ENCODE measurements at places on chromosomes 11 and 22. TPM values are rescaled to one million over a fixed set of nuclear protein-coding genes. Genes with fewer than 3 reads are reported as not detected.
A peak's percentile ranks its signal among the peaks of the same experiment; 100 is the strongest.

RAG2 gene
- not detected for total RNA-seq

NADSYN1 gene
- total RNA-seq = 79.4 TPM

ALKBH3 gene
- 41.9 TPM for total RNA-seq

CLDN25 gene
- not detected for total RNA-seq

DNA sequence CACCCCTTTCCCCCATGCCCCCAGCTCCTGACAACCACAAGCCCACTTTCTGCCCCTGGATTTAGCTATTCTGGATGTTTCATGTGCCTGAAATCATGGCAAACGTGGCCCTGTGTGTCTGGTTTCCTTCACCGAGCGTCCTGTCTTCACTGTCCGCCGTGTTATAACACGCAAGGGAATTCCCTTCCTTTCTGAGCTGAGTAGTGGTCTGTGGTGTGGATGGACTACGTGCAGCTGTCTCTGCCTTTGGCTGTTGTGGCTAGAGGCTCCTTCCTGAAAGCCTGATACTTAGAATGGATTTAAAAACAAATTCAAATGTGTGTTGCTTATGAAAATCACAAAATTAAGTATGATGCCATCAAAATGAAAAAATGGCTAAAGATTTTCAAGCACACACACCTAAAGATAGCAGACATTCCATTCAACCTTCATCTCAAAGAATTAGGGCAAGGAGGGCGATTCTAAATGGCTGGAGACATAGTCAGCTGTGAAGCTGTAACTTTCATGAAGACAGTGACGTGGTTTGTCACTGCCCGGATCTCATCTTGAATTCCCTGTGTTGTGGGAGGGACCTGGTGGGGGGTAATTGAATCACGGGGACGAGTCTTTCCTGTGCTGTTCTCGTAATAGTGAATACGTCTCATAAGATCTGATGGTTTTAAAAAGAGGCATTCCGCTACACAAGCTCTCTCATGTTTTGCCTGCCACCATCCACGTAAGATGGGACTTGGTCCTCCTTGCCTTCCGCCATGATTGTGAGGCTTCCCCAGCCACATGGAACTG lies 30.5 kb downstream of the KCNQ1 start:
- no peak for DNase-seq

DNA sequence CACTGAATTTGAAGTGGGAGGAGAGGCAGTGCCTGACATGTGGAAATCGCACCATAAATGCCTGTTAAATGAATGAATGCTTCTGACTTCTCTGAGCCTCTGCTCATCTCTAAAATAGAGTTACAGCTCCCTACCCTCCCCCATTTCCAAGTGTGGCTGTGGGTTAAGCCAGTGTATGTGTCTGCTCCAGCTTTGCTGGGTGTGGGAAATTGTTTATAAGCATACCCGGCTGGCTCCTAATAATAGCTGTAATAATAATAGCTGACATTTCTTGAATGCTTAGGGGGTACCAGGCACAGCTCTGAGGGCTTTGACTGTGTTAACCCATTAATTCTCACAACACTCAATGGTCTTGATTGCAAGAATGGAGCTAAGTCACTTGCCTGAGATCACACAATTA lies 7.0 kb upstream of the FCHSD2 start:
- DNase-seq = no peak

DNA sequence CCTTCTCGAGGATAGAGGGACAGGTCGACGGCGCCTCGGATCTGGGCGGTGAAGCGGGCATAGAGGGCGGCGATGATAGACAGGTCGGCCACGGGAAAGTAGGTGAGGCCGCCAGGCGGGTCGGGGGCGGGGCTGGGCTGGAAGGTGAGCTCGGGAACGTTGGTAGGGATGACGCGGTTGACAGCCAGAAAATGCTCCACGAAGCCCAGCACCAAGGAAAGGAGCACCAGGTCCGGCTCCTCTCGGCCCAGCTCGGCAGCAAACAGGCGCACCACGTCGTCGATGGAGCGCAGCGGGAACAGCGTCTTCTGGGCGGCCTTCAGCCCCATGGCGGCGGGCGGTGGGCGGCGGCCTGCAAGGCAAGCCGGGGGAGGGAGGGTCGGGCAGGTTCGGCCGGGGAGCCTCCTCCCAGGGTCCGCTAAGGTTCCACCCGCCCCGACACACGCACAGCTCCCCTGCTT lies 540 bp downstream of the MEN1 start:
- DNase-seq = peak; percentile 53

GRCh38 chr11:102345904-102346303 lies 1.1 kb upstream of the BIRC2 start:
- no peak for DNase-seq

DNA sequence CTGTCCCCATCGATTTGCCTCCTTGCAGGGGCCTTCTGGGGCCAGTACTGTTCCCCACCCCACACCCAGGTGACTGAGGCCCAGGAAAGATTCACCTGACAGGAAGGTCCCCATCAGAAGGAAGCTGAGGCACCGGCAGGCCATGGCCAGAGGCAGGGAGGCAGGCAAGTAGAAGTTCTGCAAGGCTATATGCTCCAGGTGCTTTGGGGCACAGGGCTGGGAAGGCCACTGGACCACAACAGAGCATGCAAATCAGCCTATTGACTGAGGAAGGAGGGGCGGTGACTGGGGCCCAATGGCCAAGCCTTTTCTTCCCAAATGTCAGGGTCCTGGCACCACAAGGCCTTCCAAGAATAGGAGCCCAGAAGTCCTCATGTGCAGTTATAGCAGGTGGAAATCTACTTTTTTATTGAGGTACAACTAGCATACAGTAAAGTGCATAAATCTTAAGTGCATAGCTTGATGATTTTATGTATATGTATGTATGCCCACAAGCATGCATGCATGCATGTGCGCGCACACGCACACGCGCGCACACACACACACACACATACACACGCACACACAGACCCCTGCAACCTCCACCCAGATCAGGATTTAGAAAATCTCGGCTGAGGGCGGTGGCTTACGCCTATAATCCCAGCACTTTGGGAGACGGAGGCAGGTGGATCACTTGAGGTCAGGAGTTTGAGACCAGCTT lies at the start of gene VPREB3:
Gene VPREB3 (minus strand): TSS at position 206 of the 700 bp plus-strand sequence. CDS start 62 bp downstream, at position 144.
- DNase-seq = no peak

DNA sequence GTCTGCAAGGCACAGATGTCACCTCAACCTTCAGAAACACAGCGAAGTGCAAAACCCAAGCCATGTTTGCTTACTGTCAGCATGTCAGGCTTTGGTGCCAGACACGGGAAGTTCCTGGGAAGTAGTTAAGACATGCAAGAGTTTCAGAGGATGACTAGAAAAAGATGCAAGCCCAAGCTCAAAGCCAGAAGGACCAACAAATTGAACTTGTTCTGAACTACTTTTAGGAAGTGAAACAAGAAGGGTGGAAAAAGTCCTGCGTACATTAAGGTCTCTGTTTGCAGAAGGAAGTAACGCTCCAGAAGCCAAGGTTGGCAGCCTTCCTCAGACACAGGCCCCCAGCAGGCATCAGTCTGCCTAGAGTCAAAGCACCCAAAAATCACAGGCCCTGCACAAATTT lies 2.6 kb downstream of the AP1B1 start:
- DNase-seq = no peak

DNA sequence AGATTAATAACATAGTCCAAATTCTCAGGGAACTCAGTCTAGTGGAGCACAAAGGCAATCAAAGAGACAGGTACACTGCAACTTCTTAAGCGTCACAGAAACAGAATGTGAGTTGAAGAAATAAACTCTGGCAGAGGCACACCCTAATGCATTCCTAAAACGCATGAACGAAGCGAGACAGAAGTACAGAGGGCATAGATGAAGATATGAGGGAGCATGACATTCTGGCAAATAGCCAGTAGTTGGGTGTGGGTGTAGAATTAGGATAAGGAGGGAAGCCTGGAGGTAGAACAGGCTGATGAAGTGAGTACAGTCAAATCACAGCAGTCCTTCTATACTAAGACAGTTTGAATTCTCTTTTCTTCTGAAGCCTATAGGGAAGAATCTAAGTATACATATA lies 838.7 kb upstream of the API5 start:
- DNase-seq = no peak

GRCh38 chr11:19049351-19049750 lies 11.2 kb downstream of the MRGPRX2 start:
- DNase-seq = no peak

DNA sequence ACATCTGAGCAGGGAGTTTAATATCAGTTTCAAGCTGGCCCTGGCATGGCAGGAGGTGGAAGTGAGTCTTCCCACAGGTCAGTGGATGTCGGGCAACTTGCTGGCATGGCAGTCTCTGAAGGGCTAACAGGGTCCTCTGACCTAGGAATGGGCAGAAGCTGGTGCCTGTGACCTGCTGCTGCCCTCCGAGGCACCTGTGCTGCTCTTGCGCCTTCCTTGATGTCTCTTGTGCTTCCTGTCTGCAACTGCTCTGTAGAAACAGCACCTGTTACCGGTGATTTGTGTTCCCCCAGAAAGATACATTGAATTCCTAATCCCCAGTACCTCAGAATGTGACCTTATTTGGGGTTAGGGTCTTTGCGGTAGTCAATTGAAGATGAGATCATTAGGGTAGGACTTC lies 110.3 kb downstream of the RPS6KA4 start:
- no peak for DNase-seq

DNA sequence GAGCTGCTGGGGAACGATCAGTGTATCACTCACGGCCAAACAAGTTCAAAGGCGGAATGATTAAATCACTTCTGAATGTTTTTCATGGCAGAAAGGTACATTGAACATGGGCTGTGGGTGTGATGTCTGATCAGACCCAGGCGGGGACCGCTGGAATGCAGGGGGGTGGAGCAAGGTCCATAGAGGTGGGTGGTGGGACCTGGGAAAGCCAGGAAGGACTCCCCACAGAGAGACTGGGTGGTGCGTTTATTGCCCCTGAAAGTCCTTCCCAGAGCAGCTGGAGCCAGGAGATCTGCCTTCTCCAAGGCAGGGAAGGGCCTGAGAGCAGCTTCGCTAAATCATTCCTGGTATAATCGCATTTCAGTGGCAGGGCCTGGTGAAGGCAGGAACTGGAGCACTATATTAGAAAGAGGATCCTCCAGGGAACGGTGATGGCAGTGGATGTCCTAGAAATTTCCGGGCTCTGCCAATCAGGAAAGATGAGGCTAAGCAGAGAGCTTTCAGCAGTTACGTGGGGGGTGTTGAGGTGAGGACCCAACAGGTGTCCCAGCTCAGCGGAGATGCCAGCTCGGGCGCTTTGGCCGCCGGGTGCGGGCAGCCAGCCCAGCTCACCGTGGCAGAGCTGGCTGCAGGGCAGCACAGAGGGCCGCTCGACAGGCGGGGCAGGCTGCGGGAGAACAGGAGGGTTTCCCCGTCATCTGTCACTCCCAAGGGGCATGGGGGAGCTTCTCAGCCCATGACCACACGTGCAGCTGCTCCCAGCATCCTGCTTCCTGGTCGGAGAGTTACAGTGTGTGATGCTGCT lies 271.7 kb downstream of the CTTN start:
- no peak for DNase-seq
